Activated CD4-positive, alpha-beta T cell treated with anti-CD3 and anti-CD28 coated beads, Interleukin-2, amount 10 ng/mL, durations not matched to agents 7 days and 5 days (primary cell): ENCODE measurements at places on chromosomes 2 and 18.

- DNase-seq = no peak
Observed at GRCh38 chr2:28055325-28055970, 164.9 kb downstream of the BABAM2 start.

DNA sequence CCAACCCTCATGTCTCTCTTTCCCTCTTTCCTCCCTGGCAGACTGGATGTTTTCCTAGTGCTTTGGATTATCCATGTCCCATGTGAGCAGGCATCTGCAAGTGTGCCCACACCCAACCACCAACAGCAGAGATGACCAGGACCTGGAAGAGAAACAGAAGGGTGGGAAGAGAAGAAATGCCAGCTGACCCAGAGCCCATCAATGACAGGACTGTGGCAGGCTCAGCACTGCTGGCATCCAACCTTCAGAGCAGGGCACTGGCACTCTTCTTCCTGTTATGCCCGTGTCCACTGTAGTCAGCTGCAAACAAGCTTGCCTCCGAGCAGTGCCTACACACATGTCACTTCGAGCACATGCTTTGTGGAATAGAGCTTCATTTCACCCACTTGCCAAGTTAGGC, 121.1 kb downstream of the TANC1 start:
- DNase-seq = no peak

- no peak for DNase-seq
Observed at GRCh38 chr2:145124085-145124484, 604.2 kb upstream of the ZEB2 start.

GRCh38 chr2:30393510-30393909, 53.5 kb upstream of the LCLAT1 start:
- no peak for DNase-seq

GRCh38 chr18:64614446-64614845, 465.6 kb upstream of the LINC00305 start:
- no peak for DNase-seq

- no peak for DNase-seq
Observed at GRCh38 chr2:30110773-30111172, 36.0 kb upstream of the YPEL5 start.

DNA sequence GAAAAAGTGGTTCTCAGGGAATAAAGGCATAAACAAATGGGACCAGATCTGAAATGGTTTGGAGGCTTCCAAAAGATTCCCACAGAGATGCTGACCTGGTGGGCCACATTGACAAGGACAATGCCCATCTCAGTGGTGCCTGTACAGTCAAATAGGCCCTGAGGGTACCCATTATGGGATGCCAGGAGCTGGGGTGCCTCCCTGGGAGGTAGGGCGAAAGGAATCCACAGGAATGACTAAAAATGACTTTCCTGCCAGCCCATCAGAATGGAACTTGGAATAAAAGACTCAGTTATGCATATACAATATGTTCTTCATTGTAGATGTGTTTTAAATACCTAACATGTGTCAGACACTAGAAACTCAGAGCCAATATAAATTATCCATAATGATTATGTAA, 248.5 kb downstream of the RNF144A start:
- no peak for DNase-seq

DNA sequence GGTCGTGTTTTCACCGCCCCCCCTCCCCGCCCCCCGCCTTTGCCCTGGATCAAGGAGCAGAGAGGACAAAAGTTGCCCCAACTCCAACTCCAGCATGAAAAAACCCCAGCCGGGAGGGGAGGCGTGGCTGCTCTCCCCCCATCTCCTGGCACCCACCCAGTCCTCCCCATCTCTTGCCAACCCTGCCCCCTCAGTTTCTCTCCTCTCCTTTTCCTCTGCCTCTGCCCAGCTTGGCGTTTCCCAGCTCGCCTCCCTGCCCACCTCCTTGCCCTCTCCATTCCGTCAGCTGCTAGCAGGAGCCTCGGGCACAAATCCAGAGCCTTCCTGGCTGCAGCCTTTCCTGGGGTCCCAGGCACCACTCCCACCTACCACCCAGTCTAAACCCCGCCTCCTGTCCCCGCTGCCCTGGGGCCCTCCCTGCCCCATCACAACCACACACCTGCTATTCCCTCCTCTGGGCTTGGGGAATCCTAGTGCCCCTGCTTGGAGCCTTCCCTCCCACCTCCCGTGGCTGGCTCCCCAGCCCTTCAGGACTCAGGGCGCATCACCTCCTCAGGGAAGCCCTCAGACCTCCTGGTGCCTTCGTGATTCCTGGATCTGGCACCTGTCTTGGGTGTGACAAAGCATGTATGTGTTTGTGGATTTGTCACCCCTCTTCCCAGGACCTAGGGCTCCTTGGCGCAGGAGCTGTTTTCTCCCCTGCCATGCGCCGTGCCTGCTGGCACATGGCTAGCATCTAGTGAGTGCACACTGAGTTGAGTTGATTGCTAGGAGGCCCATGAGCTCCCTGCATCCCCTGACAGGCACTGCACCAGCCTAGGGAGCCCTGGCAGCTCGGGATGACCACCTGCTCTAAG, 209.1 kb downstream of the TFCP2L1 start:
- no peak for DNase-seq

DNA sequence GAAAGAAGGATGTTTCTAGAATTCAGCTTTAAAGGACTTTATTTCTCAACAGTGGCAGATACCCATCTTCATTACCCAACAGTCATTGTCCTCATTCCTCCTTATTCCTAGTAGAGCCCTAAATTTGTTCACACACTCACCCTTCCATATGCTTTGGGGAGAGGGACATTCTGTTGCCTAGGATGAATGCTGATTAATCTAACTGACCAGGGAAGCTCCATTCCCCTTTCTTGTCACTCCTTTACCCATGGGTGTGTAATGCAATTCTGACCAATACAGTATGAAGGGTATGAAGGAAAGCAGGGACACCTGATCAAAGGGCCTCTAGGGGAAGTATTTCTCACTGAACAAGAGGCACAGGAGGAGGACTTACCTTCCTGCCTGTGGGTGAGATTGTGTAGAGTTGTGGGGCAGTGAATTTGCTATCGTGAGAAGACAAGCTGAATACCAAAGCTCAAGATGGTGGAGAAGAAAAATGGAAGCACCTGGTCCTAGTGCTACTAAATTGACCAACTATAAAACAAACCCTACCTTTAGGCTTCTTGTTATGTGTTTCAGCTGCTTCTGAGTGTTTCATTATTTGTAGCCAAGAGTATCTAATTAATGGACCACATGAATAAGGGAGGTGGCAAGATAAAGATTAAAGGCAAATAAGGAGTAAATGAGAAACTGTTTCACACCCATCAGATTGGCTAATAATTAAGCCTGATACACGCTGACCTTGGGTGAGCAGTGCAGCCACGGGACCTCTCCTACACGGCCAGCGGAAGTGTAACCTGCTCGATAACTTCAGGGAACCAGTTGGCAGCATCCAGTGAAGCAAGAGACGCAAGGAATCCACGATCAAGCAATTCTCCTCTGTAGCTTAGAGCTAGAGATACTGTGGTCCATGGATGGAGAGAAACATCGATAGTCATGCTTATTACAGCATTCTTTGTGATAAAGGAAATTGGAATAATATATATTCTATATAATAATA, 202.3 kb downstream of the MYCN start:
- peak; percentile 35 for DNase-seq

- no peak for DNase-seq
Observed at GRCh38 chr2:69154106-69154505, 141.1 kb downstream of the ANTXR1 start.

GRCh38 chr2:2901384-2902345, 476.0 kb downstream of the EIPR1 start:
- no peak for DNase-seq

DNA sequence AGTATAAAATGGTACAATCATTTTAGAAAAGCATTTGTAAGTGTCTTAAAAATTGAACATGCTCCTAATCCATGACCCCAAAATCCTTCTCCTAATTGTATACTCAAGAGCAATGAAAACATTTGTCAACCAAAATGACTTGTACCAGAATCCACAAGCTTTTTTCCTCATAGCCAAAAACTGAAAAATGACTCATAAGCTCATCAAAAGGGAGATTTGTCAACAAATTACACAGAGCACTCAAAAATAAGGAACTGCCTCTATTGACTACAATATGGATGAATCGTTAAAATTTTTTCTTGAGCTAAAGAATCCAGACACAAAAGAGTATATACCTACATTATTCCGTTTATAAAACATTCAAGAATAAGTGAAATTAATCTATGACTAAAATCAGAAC, 544.8 kb downstream of the ARHGAP15 start:
- DNase-seq = no peak

DNA sequence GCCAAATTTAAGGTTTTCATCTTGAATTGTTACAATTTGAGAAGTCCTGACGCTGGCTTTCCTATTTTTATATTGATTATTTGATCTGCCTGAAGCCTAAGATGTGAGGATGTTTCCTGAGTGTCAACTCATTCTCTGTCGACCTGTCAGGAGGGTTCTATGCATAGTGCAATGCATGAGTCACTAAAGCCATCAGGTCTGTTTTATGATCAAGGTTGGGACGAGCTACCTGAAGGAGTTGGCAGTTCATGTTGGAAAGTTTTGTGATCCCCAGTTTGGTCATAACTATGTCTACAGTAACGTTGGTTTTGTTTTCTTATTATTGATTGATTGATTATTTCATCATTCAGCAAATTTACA, 71.2 kb downstream of the NABP1 start:
- no peak for DNase-seq

- no peak for DNase-seq
Observed at GRCh38 chr18:44409071-44409470, 271.6 kb upstream of the SETBP1 start.

DNA sequence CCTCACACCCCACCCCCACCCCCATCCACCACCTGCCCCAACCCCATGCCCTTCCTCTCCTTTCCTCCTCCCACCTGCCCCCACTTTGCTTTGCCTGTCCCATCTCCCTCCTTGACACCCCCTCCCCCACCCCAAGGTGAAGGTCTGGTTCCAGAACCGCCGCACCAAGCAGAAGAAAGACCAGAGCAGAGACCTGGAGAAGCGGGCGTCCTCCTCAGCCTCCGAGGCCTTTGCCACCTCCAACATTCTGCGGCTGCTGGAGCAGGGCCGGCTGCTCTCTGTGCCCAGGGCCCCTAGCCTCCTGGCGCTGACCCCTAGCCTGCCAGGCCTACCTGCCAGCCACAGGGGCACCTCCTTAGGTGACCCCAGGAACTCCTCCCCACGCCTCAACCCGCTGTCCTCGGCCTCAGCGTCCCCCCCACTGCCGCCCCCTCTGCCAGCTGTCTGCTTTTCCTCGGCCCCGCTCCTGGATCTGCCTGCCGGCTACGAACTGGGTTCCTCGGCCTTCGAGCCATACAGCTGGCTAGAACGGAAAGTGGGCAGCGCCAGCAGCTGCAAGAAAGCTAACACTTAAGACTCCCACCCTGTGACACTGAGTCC, 3.0 kb upstream of the ATP6V1B1 start:
- DNase-seq = peak; percentile 0

GRCh38 chr18:3162181-3162580, 57.6 kb downstream of the MYOM1 start:
- DNase-seq = no peak

DNA sequence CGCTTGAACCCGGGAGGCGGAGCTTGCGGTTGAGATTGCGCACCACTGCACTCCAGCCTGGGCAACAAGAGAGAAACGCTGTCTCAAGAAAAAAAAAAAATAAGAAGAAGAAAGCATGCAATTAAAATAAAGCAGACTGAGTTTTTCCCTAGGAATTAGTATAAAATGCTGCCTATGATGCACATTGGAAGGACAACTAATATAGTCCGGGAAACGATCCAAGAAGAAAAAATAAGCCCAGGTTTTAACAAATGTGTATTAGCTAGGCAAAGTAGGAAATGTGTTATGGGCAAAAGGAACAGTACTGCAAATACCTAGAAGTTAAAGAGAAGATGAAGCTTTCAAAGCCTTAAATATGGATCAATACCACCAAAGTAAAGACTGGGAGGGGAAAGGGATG, 64.0 kb downstream of the SPIRE1 start:
- DNase-seq = no peak

DNA sequence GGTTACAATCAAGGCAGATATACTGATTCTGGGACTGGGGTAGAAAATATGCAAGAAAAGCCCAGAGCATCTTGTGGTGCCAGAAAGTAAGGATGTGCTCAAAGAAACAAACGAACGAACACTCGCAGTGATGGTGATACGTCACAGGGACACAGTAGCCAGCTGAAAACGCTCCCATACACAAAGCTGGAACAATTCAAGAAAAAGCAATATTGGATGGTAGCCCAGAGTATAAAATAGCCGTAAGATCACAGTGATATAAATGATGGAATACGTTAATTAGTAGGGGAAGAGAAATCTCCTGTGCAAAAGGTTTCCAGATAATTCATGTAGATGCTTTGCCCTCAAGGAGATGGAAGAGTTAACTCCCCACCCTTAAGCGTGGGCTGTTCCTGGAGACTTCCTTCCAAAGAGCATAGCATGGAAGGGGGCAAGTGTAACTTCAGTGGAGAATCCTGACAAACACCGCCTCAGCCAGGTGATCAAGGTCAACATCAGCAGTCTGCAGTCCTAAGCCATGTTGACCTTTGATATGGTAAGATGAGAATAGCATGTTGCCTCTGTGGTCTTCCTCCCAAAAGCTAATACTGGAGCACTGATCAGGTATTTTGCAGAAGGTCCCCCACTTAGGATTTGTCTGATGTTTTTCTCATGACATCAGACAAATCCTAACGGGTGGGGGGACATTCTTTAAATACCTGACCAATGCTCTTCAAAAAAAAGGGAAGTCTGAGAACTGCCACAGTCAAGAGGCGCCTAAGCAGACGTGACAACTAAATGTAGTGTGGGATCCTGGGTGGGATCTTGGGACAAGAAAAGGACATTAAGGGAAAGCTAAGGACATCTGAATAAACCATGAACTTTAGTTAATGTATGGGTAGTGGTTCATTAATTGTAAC, 99.0 kb downstream of the NCK2 start:
- no peak for DNase-seq

- peak; percentile 72 for DNase-seq
Observed at GRCh38 chr2:148021059-148021861, at the start of gene MBD5. MBD5 (plus strand) TSS chr2:148021091.

GRCh38 chr2:231632559-231633142, 40.0 kb downstream of the TEX44 start:
- DNase-seq = no peak

GRCh38 chr2:22282916-22283315, 1102.1 kb upstream of the KLHL29 start:
- no peak for DNase-seq

GRCh38 chr18:50199346-50199855, 4.5 kb upstream of the MYO5B start:
- DNase-seq = no peak

GRCh38 chr2:238339395-238339780, 19.1 kb downstream of the TRAF3IP1 start:
- no peak for DNase-seq

GRCh38 chr2:237459226-237459625, 27.8 kb upstream of the MLPH start:
- no peak for DNase-seq

GRCh38 chr2:239371726-239372686, 28.8 kb downstream of the HDAC4 start:
- no peak for DNase-seq

- DNase-seq = no peak
Observed at GRCh38 chr18:1658908-1659566, 754.4 kb downstream of the ADCYAP1 start.

GRCh38 chr2:161146209-161146775, 13.9 kb upstream of the TANK start:
- no peak for DNase-seq
